Muscle of back (tissue), 13 donors: ENCODE measurements at places on chromosomes 2 and 18.

DNA sequence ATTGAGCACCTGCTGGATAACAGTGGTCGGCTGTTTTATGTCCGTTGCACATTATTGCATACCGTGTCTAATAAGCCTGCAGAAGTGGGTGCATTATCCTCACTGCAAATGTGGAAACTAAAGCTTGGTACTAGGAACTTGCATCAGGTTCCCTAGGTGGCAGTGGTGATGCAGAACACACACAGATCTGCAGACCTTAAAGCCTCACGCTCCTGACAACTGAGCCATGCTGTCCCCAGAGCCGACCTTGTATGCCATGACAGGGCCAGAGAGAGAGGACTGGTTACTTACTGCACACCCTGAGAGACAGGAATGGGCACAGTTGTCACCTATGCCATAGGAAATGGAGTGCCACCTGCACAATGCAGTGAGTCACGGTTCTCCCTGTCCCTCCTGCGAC lies 151.8 kb downstream of the SH3RF3 start:
- no peak for DNase-seq

DNA sequence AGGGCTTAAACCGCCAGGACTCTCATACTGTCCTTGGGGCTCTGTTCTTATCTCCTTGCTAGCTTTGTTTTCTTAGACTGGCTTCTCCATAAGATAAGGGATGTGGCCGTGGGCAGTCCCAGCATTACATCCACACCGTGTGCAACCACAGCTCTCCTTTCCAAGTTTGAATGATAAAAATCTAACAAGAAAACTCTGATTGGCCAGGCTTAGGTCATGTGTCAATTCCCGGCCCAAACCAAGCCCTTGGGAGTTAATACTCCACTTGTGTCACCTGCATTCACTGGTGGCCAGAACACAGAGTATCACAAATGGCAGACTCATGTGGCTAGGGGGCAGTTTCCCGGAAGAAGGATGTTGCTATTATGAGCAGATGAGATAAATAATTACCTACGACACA lies 43.2 kb upstream of the KDM3A start:
- DNase-seq: no peak

DNA sequence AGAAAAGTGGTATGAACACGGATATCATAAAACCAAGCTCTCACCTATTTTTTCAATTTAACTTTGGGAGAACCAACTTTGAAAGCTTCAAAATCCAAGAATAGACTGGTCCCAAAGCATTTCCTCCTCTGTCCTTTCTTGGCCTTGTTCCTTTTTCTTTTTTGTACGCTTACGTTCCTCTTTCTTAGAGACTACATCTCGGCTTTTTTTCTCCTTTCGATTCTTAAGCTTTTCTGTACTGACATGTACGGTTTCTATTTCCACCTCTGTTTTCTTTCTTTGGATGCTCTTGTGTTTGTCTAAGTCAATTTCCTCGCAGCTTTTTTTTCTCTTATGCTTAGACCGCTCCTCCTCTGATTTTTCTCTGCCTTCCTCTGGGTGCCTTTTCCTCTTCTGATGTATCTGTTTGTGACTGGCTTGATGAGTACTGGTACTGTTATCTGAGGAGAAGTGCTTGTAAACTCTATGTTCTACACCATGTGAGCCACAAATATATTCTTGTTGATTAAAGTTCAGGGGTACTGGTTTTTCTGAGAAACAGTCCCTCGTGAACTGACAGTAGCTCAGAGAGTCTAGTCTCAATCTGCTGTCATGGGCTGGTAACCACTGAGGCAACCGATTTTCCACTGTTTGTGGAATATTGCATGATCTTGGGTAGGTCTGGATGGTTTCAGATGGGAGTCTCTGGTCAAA lies 11.5 kb upstream of the RNU2-63P start:
- DNase-seq: no peak

GRCh38 chr2:179020156-179020750 lies 29.7 kb downstream of the CCDC141 start:
- no peak for DNase-seq

DNA sequence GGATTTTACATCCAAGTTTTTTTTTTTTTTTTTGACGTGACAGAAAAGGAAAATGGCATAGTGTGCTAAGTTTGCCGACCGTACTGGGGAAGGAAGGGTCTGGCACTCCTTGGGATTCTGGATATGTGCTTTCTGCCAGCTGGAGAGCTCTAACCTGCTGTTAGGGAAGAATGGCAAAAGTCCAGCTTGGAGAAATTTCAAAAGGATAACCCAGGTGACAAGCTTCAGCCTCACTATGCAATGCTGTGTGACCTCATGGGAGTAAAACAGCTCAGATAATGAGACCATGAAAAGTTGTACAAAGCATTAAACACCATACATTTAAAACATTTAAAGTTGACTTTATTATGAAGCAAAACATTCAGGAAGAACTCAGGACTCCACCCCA lies 10.3 kb upstream of the GPR45 start:
- DNase-seq: no peak

GRCh38 chr2:111689941-111690340 lies 194.1 kb downstream of the ANAPC1 start:
- DNase-seq: no peak

DNA sequence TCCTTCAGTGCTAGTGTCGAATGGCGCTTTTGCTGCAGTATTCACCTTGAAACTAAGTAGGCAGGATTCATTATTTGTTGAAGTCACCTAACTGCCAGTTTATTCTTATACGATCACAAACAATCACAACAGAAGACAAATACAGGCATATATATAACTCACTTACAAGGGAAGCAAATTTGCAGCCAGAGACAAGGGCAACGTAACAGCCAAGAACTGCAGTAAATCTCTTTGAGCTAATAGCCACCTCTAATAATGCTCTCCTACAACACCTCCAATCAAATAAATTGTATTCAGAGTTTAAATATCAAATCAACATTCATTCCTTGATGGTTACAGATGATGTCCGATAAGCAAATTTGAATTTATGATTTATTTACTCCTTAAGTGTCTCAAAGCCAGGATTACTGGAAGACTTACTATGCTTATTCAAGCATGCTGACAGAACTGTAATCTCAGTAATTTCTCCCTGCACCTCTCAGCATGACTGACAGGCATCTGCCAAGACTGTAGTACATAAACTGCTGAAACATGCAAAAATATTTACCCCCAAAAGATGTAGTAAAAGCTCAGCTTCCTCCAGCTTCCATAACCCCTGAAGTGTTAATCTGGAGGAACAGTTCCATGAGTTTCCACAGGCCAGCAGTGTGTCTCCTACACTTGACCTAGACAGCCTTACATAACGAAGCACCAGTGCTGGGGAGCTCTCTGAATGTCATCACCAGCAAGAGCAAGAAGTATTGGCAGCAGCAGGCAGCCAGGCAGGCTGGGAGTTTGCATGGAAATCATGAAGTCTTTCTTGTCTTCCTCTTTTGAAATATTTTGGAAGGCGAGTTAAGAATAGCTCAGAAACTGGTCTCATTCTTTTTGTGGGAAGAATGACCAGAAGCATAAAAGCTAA lies 20.9 kb upstream of the SCN1A start:
- no peak for DNase-seq

- DNase-seq: peak; percentile 25
Observed at GRCh38 chr2:72940786-72941185, 23.5 kb downstream of the EMX1 start.

DNA sequence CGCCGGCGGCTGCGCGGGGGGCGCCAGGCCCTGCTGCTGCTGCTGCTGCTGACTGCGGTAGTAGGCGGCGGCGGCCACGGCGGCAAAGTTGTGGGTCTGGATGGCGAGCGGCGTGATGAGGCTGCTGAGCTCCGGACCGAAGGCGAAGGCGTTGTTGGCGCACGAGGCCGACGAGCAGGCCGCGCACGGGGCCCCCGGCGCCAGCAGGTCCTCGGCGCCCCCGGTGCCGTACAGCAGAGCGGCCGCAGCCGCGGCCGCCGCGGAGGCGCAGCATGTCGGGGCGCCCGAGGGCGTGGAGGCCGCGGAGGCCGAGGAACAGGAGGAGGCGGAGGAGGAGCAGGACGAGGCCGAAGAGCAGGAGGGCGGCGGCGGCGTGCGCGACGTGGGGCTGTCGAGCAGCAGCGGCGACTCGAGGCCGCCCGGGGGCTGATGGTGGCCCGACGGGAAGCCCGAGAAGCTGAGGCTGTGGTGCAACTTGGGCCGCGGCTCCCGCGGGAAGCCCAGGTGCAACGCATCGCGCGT lies 1.8 kb downstream of the ZFP36L2 start:
- DNase-seq: peak; percentile 30

- DNase-seq: peak; percentile 35
Observed at GRCh38 chr18:64882896-64883295, 734.0 kb upstream of the LINC00305 start.

GRCh38 chr18:69495338-69495737 lies 94.7 kb downstream of the DOK6 start:
- no peak for DNase-seq

DNA sequence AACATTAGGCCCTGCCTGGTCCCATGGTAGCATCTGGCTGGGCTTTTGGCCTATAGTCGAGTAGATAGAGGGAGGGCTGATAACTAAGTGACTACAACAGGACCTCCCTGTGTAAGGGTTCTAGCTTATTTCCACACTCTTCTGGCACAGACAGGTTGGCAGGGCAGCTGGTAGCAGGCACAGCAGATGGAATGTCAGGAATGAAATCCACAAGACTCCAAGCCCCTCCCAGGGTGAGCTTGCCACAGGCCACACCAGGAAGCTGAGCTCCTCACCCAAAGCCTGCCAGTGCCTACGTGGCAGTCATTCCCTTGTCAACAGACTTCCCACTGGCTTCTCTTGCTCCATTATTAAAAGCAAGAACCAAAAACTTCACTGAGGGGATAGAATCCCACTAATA lies 20.7 kb upstream of the C1QL2 start:
- no peak for DNase-seq

DNA sequence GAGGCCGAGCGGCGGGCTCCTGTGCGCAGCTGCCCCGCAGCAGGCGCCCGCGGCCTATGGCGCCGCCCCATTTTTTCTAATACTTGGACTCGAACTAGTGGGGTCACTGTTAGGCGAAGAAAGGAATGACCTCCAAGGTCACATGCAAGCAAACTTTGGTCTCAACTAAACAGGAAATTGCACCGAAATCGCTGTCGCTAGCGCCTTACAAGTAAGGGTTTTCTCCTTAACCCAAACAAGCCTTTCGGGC lies 339 bp downstream of the ACAA2 start:
- DNase-seq: peak; percentile 68

DNA sequence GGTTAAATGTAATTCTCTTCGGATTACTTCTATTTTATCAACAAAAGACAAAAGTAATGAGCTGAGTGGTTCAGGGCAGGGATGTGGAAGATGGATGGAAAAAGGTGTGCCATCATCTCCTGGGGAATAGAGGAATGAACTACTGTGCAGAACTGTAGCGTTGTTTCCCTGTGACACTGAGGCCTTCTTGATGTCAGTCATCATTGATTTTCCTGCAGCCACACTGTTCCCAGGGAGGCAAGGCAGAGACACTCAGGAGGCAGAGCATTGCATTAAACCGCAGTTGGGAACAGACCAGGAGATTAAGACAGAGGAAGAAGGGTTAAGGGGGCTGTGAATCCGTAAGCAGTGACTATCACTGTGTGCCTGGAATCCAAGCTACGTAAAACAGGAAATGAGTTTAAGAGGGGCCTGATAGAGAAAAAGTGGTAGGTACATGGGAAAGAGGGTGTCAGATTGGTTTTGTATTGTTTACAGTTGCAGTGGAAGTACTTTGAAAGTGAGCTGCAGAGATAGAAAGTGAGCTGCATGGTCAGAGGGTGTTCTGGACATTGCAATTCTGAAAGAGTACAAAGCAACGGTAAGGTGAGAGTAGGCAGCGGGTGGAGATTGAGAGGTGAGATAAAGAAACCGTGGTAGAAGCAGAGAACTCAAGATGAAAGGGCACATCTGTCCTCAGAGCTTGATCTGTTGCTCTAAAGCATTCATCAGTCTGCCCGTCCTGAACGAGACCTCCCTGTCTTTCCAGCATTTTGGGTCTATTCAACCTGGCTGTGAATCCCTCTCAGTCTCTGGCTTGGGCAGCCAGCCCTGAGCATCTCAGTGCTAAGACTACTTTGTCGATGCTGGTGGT lies 793.4 kb upstream of the CELF4 start:
- no peak for DNase-seq

DNA sequence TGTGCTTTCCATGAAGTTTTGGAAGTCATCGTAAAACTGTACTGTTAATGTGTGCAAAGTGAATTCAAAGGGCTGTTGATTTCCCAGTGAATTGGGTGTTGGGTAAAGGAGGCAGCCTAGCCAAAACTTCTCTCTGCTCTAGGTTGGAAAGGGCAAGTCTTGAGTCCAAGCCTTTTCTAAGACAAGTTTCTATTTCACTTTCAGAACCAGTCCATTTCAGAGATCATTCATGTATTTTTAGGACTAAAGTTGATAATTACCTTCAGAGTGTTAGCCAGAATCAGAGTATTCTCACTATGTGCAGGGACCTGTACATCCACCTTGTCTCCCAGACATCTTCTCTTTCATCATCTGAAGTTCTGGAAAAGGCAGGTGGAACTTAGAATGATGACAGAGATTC lies 636.1 kb upstream of the KLHL29 start:
- DNase-seq: no peak
